Islet precursor cell (in vitro differentiated cells): ENCODE measurements at places on chromosomes 3 and 15.

DNA sequence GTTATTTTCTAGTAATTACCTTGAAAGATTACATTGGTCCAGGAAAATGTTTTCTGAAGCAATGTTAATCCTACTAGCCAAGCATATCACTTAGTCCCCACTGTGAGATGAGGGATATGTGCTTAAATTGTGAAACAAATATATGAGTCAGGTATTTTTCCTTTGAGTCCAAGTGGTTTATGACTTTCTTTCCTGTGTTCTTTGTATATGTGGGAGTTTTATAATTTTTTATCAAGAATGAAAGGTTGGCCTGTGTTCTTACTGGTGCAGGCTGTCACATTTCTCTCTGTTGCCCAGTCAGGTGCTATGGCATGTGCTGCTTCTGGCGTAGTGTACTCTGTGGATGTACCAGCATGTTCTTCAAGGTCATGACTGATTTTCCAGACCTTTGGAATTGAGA lies 147.4 kb downstream of the CMSS1 start:
- DNase-seq = no peak

GRCh38 chr3:128629936-128630335 lies 20.7 kb downstream of the RPN1 start:
- no peak for DNase-seq

- DNase-seq = no peak
These were observed 2.3 kb upstream of the TYRO3 start for GRCh38 chr15:41556677-41557076.

DNA sequence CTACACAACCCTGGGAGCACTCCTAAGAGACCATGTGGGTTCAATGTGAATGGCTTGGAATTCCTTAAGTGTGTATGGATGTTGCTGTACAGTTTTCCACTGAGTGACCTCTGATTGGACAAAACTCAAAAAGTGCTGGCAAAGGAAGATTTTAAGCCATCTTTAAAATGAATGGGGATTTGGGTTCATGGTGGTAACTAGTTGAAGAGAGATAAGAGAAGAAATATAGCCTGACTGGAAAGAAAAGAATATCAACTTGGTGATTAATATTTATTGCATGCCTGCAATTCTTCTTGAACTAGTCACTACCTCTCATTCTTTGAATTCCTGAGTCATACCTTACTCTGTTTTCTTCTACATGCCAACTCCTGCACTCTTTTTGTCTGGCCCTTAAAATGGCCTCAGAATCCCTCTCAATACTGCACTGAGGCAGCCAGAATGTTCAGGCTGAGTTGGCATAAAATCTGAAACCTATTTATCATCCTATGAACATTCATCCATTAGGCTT lies 124.7 kb downstream of the RPL22L1 start:
- no peak for DNase-seq

DNA sequence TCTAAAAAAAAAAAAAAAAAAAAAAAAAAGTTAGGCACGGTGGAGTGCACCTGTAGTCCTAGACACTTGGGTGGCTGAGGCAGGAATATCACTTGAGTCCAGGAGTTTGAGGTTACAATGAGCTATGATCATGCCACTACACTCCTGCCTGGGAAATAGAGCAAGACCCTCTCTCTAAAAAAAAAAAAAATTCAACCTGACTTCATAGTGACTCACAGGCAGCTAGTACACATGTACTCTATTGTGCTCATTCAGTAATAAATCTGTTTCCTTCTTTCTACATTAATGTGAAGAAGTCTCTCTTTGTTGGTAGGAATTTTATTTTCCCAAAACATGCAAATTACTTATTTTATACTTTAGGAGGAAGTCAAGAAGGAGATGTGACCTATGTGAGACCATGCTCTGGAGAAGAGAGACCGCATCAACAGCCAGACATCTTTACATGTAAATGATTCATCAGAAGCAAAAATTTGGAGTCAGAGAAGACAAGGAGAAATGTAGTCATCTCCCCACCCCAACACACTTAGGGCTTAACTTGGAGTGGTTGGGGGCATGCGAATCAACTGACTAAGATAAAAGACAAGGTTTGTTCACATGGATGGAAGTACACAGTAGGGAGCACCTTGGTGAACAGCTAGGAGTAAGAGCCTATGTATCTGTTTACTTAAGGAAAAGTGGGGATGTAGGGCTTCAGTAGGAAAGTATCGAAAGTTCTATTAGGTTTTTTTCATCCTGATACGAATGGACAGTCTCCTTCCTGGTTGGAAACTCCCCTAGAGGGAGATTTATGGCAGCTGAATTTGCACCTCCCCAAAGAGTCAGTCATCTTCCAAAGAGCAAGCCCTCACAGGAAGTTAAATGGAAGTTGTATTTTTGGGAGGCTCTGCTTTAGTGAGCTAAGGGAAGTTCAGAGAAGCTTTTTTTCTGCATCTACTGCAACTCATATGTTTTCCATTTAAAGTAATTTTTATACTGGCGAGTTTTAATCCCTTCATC lies 23.0 kb upstream of the NMD3 start:
- DNase-seq = no peak

- DNase-seq = no peak
These were observed 932 bp upstream of the TP53BP1 start for GRCh38 chr15:43493703-43494472.

GRCh38 chr3:170792471-170792870 lies 77.5 kb downstream of the RPL22L1 start:
- DNase-seq = no peak

GRCh38 chr15:22845289-22845900 lies 6.9 kb downstream of the NIPA2 start:
- peak; percentile 82 for DNase-seq

DNA sequence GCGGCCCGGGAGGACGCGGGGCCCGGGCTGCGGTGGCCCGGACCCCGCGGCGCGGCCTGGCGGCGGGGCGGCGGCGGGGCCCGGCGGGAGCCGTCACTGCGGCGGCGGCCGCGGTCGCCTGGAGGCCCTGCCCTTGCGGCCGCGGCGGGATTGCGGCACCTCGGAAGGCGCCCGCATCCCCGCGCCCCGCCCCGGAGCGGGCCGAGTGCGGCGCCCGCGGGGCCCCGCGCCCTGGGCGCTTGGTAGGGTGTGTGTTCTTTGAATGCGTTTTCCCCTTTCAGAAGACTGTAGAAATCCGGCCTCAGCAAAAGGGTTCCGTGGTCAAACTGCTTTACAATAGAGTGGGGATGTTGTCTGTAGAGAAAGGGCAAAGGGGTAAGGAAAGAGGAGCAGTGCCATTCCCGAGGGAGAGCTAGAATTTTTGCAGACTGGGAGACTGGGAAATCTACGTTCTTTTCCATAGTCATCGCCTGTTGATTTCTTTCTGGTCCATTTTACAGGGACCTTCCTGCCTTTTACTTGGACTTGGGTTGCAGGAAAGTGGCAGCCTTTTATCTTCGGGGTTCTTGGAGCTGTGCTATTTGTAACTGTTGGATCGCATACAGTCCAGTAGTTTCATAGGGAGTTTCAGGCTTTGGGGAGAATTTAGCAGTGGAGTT lies 630 bp downstream of the SNRK start:
- no peak for DNase-seq

- no peak for DNase-seq
These were observed 80.7 kb downstream of the FBLN2 start for GRCh38 chr3:13629644-13630043.

GRCh38 chr3:181694805-181695660 lies 16.7 kb upstream of the SOX2 start:
- DNase-seq = peak; percentile 90

DNA sequence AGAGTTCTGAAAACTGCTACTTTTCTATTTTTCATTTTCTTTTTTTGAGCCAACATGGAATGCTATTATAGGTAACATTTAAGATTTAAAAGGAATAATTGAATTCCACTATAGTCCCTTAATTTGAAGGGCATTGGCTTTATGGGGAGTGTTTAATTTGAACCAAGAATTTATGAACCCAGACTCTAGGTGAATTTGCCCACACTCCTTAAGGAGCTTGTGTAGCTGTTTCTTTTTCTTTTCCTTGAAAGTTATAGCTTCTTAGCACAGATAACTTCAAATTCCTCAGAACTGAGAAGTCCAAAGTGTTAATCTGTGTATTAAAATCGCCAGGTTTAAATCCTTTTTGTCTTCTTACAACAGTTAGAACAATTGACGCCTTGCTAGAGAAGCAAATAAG lies 4.7 kb upstream of the MEIS2 start:
- no peak for DNase-seq
